ENCODE measurements at places on chromosomes 7 and 10.

- DNase-seq: no peak
Observed at GRCh38 chr10:110044681-110045080, 36.9 kb downstream of the ADD3 start.

- DNase-seq: no peak
Observed at GRCh38 chr10:133359972-133360610, 2.3 kb upstream of the FUOM start.

DNA sequence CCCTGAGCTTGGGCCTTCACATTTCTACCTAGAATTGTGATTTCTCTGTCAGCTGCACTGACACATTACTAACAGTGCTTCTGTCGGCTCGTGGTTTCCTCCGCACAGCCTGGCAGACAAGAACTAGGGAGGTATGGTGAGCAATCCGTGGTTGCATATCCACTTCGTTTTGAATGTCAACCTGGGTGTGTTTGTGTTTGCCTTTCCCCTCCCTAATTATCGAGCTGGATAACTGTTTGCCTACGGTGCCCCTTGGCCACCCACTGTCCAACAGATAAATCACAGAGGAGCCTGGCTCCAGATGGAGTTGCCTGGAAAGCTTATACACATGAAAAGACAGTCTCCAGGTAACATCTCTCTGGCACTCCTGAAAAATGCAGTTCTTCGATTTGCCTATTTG, 228.8 kb downstream of the TRIL start:
- no peak for DNase-seq

DNA sequence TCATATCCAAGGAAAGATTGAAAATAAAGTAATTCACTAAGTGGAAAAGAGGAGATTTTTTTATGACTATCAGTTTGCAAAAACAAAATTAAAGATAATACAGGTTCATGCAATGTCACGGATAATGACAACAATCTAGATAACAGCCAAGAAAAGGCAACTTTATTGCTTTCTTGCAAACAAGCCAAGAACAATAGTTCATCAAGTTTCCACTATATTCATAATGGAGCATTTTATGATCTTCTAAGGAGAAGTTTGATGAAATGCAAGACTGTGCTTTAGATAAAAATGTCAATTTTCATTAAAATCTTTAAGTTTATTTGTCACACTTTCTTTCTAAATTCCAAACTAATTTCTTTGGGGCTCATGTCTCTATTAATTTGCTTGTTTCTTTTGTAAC, 53.9 kb upstream of the NRP1 start:
- DNase-seq: no peak

- no peak for DNase-seq
Observed at GRCh38 chr7:67392596-67393438, 396.2 kb downstream of the TYW1 start.

DNA sequence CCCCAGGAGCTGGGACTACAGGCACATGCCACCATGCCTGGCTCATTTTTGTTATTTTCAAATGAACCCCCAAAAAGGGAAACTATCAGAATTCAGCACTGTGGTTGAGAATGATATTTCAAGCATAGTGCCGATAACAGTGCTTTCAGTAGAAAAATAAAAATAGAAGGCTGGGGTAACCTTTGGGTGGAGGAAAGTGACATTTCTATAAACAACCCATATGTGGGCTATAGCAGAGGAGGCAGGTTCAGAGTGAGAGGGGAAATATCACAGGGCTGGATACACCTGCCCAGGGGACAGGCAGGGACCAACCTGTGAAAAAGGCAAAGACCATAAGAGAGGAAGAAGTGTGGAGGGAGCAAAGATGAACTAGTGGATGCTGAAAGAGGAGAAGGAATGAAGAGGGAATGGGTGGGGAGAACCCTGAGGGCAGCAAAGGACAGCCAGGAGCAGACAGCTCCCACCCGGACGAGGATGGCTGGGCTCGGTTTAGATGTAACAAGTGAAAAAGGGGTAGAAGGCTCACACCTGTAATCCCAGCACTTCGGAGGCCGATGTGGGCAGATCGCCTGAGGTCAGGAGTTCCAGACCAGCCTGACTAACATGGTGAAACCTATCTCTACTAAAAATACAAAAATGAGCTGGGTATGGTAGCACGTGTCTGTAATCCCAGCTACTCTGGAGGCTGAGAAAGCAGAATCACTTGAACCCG, 56.5 kb downstream of the MAP3K8 start:
- DNase-seq: no peak

GRCh38 chr10:1116696-1117280, 60.6 kb downstream of the WDR37 start:
- no peak for DNase-seq

DNA sequence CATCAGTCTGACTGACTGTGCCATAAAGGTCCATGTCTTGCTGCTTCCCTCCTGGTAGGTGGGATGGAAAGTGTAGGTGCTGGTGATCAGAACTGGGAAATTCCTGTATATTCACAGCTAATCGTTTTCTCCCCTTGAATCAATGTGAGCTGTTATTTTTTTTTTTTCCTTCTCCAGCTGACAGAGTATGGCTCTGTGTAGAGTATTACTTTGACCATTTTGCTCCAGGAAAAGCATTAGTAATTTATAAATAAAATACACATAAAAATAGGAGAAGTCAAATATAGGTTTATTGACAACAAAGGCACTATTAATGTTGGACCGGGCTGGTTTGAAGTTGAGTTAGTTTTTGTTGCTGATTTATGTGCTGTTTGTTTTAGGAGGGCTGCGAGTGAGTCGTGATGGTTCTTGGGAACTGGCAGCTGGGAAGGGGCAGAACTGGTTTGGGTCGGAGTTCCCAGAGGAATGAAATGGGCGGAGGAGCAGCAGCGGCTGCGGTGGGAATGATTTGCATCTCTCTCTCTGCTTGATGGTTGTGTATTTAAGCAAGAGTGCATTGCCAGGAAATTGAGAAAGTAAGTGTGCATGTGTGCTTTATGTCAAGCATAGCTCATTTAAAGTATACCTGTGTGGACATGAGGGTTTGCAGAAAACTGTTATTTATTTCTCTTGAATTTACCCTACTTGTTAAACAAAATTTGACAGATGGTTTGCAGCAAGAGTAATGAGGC, 80.9 kb downstream of the LRMDA start:
- DNase-seq: no peak

- DNase-seq: no peak
Observed at GRCh38 chr7:155850766-155851678, 38.8 kb upstream of the SHH start.

- DNase-seq: no peak
Observed at GRCh38 chr7:105691680-105692564, 110.6 kb upstream of the EFCAB10 start.

GRCh38 chr10:98030991-98031431, 590 bp upstream of the CRTAC1 start:
- no peak for DNase-seq

All from stimulated activated CD8-positive, alpha-beta memory T cell treated with anti-CD3 and anti-CD28 coated beads, Interleukin-2, amount 100 ng/mL, for 48 hours (primary cell).